HFF-Myc (cell line): ENCODE measurements at places on chromosomes 7 and 10.

DNA sequence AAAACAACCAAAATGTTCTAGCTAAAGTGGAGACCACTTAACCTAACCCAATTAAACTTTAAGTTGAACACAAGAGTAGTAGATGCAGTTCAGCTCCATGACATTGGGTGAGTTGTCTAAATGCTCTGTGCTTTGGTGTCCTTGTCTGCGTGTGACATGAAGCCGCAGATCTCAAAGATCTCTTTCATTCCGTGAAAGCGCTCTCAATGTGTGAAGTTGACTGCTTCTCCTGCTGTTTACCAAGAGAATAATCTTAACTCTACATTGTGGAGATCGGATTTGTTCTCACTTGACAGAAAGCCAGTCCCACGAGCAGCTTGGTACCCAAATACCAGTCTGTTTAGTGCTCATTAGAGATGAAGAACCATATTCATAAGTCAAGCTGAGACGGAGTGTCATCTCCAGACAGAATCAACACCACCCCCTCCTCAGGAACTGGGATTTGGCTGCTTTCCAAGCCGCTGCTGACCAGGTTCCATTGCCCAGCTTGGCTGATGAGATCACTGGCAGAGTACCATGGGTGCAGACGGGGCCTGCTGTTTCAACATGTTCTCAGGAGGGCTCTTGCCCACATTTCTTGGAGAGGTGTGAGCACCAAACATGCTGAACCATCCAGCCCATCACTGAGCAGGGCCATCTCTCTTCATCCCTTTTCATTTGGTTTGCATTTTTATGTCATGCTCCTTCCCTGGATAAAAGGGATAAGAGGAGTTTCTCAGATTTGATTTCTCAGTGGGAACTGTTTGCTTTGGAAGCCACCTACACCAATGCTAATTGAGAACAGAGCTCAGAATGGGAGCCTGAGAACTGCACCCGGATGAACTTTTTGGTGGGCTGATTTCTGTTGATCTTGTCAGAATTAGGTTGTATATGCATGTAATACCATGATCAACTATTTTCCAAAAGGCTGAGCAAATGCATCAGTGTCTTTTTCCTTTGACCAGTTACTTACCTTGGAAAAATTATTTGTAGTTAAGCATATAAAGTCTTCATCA lies 95.8 kb upstream of the AGBL3 start:
- DNase-seq: no peak

GRCh38 chr10:71421075-71421434 lies 24.3 kb downstream of the CDH23 start:
- no peak for DNase-seq

- DNase-seq: no peak
These were observed 72.2 kb downstream of the GTF2IRD1 start for GRCh38 chr7:74525881-74526280.

DNA sequence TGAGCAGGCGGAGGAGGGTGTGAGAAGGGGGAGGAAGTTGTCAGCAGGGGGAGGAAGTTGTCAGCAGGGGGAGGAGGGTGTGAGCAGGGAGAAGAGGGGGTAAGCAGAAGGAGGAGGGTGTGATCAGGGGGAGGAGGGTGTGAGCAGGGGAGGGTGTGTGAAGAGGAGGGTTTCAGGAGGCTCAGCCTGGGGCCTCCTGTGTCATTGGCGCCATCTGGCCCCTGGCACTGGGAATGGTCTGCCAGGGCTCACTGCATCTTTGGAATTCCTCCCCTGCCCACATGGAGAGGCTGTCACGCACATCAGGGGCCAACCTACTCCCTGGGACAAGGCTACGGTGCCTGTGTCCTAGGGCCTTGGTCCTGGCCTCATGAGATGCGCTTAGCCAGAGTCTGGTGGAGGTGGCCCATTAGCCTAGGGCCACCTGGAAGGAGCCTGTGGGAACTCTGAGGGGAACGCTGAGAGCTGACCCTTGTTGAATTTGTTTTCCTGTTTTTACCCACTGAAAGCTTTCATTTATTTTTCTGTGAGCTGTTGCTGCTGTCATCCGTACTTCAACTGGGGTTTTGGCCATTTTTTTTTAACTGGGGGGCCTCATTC lies 18.0 kb downstream of the CAMK2B start:
- peak; percentile 11 for DNase-seq

DNA sequence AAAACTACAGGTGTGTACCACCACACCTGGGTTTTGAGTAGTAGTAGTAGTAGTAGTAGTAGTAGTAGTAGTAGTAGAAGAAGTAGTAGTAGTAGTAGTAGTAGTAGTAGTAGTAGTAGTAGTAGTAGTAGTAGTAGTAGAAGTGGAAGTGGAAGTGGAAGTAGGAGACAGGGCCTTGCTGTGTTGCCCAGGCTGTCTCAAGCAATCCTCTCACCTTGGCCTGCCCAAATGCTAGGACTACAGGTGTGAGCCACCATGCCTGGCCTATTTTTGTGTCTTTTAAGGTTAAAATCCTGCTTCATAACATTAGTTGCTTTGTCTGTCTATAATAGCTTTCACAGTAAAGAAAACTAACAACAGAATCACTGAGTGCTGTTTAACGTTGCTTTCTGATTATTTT lies 111.7 kb downstream of the PODXL start:
- DNase-seq: no peak
